ENCODE measurements at places on chromosomes 3 and 15. TPM values are rescaled to one million over a fixed set of nuclear protein-coding genes. Genes with fewer than 3 reads are reported as not detected.

SYNPR gene
- not detected for total RNA-seq

GRCh38 chr3:51955175-51955892 lies at the start of gene GPR62:
TSS of gene GPR62 (plus strand) at chr3:51955381. CDS start at chr3:51955653, 272 bp downstream.
- peak; percentile 52 for DNase-seq

- no peak for DNase-seq
Measured at GRCh38 chr3:101142160-101142559, 148.9 kb upstream of the ABI3BP start.

DNA sequence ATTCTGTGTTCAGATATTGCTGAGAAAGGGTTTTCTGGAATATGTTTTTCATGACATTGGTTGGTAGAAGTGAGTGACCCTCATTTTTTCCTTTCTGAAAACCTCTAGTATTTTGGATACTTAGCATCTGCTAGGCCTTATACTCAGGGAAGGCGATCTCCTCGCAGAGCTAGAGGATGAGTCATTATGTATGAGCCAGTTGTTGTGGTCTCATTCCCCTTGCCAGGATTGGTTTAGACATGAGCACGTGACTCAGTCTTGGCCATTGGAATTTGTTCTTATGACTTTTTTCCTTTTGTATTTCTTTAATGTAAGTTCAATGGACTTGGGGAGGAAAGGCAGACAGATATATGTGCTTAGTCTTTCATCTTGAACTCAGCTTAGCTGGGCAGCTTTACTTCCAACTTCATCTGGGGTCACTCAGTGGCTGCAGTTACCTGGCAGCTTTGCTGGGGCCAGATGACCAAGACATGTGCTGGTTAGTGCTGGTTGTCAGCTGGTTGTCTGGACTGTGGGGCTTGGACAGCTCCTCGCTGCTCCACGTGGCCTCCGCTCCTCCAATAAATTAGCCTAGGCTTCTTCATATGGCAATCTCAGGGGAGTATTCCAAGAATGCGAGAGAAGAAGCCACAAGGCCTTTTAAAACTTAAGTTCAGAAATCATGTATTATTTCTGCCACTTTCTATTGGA lies 207.5 kb downstream of the IL20RB start:
- no peak for DNase-seq

DNA sequence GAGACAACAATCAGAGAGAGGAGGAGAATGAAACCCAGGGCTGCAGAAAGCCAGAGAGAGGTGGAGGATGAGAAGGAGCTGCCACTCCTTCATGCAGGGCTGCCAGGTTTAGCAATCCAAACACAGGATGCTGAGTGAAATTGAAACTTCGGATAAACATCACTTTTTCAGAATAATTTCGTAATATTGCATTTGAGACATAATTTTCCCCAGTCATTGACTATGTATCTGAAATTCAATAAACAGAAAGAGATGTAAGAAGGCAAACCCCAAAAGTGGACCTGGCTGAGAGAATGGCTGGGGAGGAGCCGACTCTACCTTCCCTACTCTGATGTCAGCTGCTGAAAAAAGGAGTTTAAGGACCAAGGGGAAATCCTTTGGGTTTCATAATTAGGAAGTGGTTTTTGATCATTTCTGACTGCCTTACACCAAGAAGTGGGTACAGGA lies 33.8 kb downstream of the SLC9A9 start:
- DNase-seq: no peak

DNA sequence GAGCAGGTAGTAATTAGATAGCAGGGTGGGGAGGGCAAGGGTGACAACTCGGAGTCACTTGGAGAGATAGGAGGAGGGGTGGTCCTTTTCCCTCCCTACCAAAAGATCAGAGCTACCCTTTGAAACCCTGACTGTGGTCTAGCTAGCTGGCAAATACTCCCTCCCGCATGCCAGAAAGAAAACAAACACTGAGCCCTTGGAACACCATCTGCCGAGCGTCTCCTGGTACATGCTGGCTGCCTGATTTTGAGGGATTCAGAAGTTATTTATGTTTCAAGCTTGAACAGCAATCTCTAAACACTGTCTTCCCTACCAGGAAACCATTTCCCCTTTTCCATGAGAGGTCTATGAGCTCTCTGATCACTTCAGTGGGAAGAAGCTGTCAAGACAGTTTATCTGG lies 291.6 kb upstream of the CFAP20DC start:
- DNase-seq: no peak

DNA sequence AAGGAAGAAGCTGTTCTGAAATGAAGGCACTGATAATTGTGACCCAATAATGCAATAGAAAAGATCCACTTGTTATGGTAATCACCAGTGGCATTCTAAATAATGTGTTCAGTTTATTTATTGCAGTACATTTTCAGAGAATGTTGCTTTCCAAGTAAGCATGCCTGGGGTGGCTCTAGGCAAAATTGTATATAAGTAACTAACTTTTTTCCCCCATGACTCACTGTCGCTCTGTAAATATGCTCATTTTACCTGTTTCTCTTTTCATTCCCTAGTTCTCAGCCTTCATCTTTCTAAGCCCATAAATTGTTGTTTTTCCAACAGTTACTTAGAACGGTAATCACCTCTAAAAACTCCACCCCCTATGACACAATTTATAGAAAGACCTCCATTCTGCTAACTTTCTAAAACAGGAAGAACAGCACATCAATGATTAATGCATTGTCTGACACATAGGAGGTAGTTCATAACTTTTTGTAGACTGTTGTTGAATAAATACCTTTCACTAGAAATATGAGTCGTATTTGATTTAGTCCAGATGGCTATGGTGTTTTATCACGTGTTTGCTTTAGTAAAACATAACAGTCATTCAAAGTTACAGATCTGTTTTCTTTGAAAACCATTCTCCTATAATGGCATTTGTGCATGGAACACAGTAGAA lies 143.1 kb downstream of the LSAMP start:
- DNase-seq: no peak

DNA sequence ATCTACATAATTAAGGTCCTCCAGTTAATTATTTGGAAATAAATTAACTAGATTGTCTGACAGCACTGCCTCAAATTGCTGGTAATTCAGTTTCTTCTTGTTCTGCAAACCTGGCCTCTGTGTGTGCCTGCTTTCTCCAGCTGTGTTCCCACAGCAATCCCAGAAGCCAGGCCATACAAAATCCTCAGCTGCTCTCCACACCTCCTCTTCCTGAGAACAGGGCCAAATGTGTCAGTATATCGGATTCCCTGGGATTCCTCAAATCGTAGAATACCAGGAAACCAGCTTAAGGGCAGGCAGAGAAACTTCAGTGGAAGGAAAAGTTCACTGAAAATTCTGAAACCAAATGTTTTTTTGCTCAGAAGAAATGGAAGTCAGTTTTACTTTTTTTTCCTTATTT lies 261.4 kb downstream of the ZMAT3 start:
- DNase-seq: no peak

- no peak for DNase-seq
Measured at GRCh38 chr15:31024979-31025378, 33.6 kb upstream of the MTMR10 start.

CHCHD4 gene
- total RNA-seq: 9.4 TPM

SEC22C gene
- total RNA-seq: 46.6 TPM
